Left ventricle myocardium inferior (tissue), 1 donor: ENCODE measurements at places on chromosomes 7 and 10. TPM values are rescaled to one million over a fixed set of nuclear protein-coding genes. Genes with fewer than 3 reads are reported as not detected.

DNA sequence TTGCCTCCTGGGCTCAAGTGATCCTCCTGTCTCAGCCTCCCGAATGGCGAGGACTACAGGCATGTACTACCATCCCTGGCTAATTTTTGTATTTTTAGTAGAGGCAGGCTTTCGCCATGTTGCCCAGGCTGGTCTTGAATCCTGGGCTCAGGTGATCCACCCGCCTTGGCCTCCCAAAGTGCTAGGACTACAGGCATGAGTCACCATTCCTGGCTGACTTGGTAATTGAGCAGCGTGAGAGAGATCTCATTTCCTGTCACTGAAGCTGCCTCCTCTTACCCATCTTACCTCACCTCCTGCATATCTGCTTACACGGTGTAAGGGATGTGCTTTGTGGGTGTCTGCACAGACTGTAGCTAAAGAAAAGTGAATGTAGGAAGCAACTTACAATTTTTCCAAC lies 9.7 kb downstream of the IFIT3 start:
- no peak for DNase-seq

- DNase-seq, result peak; percentile 51
Measured at GRCh38 chr10:11823122-11823988, at the start of gene PROSER2. TSS of gene PROSER2 (plus strand) at chr10:11823356. CDS start at chr10:11852078, 28,722 bp downstream.

- DNase-seq, result no peak
Measured at GRCh38 chr7:2411815-2412586, 8.6 kb downstream of the CHST12 start.

GRCh38 chr7:155639958-155640520 lies 4.4 kb upstream of the RBM33 start:
- DNase-seq, result no peak

- no peak for DNase-seq
Measured at GRCh38 chr7:30411173-30411572, 67.4 kb downstream of the NOD1 start.

DNA sequence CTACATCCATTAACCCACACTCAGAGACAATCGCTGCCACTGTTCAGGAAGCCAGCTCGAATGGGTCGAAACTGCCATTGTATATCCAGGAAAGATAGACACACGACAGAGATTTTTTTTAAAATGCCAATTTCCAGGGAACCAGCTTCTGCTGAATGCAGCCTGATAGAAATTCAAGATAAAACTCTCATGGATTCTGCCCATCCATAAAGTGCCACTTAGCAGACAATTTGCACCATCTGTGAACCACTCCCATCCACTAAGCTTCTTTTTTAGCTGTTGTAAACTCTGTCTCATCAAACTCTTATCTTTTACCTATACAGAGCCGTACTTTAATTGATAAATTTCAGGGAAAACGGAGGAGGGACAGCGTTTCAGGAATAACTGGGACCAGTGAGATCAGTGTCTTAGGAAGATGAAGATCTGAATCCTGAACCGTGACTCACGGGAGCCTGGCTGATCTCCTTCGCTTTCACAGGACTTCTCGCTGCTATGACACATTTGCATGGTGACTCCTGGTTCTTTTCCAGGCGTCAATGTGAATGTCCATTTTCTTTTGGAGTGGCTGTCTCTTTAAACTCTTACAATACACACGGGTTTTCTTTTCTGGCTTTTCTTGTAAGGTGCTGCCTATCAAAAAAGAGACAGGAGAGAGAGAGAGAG lies 103.4 kb downstream of the FAM204A start:
- DNase-seq, result no peak

DNA sequence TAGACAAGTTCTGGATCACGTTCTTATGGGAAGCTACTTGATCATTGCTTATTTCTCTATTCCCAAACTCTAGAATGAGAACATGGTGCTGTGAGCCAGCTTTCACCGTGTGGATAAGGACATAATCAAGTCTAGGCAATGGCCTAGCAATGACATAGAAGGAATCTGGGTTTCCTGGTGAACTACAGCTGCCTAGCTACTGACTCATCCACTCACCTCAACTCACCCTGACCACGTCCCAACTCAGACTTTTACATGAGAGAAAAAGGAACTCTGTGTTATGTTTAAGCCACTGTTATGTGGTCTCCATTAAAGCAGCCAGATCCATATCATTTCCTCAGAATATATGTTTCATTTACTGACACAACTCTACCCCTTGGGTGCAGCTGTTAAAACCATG lies 18.8 kb upstream of the MET start:
- no peak for DNase-seq

DNA sequence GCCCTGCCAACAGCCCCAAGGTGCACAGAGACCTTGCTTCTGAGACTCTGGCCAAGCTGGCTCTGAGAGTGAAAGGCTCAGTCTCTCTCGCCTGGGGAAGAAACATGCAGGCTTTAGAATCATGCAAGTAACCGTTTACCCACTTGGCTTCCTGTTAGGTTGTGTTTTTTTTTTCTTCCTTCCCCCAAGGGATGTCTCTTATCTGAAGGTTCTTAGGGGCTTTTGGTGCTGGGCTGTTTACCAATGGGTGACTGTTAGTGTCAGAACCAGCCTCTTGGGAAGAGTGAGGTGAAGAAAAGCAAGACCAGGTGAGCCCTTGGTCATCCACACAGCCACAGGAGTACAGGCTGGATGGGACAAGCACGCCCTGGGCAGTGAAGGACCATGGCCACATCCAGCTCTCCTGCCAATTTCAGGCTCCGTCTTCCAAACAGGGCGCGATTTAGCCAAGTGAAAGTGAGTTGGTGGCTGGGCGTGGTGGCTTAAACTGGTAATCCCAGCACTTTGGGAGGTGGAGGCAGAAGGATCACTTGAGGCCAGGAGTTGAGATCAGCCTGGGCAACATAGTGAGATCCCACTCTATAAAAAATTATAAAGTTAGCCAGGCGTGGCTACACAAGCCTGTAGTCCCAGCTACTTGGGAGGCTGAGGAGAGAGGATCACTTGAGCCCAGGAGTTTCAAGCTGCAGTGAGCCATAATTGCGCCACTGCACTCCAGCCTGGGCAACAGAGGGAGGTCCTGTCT lies 76.3 kb upstream of the CUX1 start:
- no peak for DNase-seq

PRKAR1B gene
- total RNA-seq, result 14.2 TPM

AKR1C3 gene
- 27.1 TPM for total RNA-seq

CLDN3 gene
- not detected for total RNA-seq
